ENCODE measurements at places on chromosomes 4 and X. TPM values are rescaled to one million over a fixed set of nuclear protein-coding genes. Genes with fewer than 3 reads are reported as not detected.

DNA sequence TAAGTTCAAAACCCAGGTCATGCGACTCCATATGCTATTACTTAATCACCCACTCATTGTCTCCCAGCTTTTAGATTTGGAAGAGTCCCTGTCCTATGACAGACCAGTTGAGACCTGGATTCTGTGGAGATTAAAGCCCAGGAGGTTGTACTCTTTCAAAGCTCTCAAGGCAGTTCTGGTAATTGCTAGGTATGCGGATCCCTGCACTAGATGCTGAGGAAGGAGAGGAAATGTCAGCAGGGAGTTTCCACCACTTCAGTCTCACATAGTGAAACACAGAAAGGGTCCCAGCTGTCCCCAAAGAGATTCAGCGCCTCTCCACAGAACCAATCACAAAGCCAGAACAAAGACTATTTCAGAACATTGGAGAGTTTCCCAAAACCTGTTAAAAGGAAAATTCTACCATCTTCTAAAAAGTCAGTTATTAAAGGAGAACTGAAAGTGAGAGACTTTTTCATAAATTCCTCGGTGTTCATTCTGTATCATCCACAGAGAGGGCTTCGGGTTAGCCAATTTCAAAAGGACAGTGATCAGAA is 53.4 kb downstream of the IRF2 start:
- DNase-seq = no peak

GRCh38 chrX:3461397-3462165 is 115.1 kb upstream of the MXRA5 start:
- DNase-seq = no peak

The RASGEF1B gene
- 7.1 TPM for total RNA-seq

The CTAG1A gene
- not detected for total RNA-seq

The SLITRK4 gene
- not detected for total RNA-seq

- DNase-seq = no peak
These were observed 1494.5 kb downstream of the TECRL start for GRCh38 chr4:62914758-62915157.

GRCh38 chrX:45824471-45824870 is 623.8 kb upstream of the DIPK2B start:
- no peak for DNase-seq

GRCh38 chr4:174277433-174277832 is 6.0 kb downstream of the FBXO8 start:
- no peak for DNase-seq

Measured in stomach (tissue), 19 donors.